ENCODE measurements at places on chromosomes 13 and 19. TPM values are rescaled to one million over a fixed set of nuclear protein-coding genes. Genes with fewer than 3 reads are reported as not detected.

Gene CYP2A6
- not detected for polyA plus RNA-seq

Gene CCL25
- not detected for polyA plus RNA-seq

Gene ICAM3
- polyA plus RNA-seq, result 11.7 TPM

Gene SIGLEC11
- not detected for polyA plus RNA-seq

Gene YIPF2
- polyA plus RNA-seq, result 138 TPM

Gene FGF22
- not detected for polyA plus RNA-seq

Gene FPR2
- polyA plus RNA-seq, result not detected

Gene GJA3
- polyA plus RNA-seq, result 0.13 TPM

Measured in BJ (cell line).